ENCODE measurements at places on chromosomes 6 and 20.

- no peak for DNase-seq
These were observed 68.2 kb downstream of the SEL1L2 start for GRCh38 chr20:13922241-13922640.

DNA sequence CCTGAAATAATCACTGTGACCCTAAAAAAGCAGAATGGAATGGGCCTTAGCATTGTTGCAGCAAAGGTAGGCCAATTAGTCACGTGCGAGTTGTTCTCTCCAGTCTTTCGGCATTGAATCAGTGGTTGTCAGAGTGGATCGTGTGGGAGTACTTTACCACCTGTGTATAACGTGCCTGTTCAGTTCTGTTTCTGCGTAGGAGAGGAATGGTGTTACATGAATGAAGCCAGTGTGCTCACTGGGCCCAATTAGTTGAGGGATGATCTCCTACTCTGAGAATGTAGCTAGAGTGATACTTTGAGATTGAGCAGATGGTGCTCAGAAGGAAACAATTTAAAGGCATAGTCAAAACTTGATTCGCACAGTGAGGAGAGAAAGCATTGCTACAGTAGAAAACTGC lies 72.4 kb upstream of the KIF25 start:
- DNase-seq, result no peak

GRCh38 chr6:116314878-116315277 lies 35.1 kb upstream of the TSPYL1 start:
- DNase-seq, result no peak

DNA sequence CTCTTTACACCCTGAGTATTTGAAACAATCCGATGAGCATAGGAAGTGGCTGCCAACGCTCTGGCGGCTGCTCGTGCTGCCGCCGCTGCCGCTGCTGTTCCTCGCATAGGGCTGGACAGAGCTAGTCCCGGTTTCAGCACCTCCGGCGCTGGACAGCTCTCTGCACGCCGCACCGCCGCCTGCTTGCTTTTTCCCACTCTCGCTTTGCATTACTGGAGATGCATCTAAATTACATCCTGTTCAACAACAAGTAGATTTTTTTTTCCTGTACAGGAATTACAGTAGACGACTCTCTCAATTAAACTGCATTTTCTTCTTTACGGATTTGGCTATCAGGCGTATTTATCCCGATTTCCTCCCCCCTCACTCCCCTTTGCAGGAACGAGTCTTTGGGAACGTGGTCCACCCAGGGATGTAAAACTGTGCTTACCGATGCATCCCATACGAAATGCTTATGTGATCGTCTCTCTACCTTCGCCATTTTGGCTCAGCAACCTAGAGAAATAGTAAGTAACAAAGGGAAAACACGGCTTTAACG lies 563.8 kb downstream of the LMBRD1 start:
- DNase-seq, result peak; percentile 52

GRCh38 chr6:158153576-158153975 lies 14.5 kb downstream of the SERAC1 start:
- DNase-seq, result no peak

DNA sequence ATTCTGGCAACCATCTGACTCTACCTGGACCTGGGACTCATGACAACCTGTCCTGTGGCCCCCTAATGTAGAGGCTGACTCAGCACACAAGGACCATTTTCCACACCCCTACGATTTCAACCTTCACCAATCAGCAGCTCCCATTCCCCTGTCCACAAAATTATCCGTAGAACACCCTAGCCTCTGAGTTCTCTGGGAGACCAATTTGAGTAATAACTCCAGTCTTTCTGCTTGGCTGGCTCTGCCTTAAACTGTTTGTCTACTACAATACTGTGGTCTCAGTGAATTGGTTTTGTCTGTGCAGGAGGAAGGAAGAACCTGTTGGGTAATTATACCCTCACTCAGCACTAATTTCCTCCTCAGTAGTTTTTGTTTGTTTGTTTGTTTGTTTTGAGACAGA lies 99.3 kb upstream of the MRPS10 start:
- DNase-seq, result no peak

GRCh38 chr20:18988701-18989100 lies 175.1 kb downstream of the SCP2D1 start:
- no peak for DNase-seq

Measured in SW480 (cell line).